ENCODE measurements at places on chromosomes 3 and 15.

DNA sequence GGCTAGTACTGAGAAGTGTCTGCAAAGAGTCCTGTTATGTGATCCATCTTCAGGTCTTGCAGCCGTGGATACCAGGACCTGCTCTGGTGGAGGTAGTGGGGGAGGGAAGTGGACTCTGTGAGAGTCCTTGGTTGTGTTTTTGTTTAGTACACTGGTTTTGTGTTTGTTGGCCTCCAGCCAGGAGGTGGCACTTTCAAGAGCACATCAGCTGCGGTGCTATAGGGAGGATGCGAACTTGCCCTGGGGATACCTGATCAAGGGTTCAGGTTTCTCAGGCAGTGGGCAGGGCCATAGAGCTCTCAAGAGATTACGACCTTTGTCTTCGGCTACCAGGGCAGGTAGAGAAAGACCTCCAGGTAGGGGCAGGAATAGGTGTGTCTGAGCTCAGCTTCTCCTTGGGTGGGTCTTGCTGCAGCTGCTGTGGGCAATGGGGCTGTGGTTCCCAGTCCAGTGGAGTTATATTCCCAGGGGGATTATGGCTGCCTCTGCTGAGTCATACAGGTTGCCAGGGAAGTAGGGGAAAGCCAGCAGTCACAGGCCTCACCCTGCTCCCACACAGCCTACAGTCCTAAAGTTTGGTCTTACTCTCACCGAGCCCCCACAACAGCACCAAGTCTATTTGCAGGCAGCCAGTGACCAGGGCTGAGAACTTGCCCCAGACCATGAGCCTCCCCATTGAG is 132.8 kb upstream of the NPHP3 start:
- no peak for DNase-seq

DNA sequence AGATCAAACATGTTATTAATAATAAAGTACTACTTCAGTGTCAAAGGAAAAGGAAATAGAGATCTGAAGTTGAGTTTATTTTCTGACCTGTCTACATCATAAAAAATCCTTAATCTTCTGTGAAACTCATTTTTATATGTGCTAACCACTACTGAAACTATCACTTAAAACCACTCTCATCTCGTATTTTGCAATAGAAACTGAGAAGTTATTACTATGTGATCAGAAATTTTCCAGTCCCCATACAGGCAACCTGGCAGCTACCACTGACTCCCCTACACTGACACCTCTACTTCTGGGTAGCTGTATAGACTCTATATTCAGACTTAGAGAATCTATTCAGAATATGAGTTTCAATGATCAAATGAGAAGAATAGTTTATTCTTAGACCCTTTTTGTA is 8.3 kb downstream of the HDGFL3 start:
- DNase-seq: no peak

DNA sequence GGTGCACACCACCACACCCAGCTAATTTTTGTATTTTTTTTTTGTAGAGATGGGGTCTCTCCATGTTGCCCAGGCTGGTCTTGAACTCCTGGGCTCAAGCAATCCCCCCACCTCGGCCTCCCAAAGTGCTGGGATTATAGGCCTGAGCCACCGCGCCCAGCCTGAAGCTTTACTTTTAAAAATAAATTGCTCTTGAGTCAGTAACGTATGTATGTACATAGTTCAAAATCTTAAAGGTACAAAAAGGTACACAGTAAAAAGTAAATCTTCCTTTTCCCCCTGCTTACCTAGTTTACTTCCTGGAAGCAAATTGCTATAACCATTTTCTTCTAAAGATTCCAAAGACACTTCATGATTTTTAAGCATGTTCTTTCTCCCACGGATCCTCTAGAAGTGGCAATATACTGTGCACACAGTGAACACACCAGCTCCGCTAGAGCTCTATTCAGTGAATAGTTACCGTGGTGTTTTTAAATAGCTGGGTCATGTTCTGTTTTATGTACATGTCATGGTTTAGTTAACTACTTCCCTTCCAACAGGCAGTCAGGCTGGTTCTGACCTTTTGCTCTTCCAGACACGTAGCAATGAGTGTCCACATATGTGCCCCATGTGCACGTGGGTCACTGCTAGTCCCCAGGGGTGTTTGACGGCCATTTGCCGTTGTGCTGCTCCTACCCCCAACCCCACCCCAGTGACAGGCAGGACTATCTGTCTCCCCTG is 82.1 kb downstream of the EEFSEC start:
- peak; percentile 85 for DNase-seq

- peak; percentile 33 for DNase-seq
Observed at GRCh38 chr15:40450047-40450446, 9.3 kb downstream of the BAHD1 start.

DNA sequence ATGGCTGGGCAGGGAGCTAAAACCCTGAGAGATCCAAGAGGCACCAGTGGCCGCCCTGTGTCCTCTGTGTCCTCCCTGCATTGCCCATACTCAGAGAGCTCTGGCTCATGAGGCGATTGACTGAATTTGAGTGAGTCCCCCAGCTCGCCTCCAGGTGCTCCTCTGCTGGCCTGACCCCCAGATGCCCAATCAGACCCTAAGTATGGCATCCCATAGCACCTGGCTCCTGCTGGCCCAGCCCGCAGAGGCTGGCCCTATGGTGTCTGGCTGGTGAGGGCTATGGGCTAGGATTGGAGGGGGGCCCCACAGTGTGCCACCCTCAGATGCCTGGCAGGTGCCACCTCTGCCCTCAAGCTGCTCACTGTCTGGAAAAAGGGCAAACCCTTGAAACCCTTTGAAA is 1.6 kb upstream of the TKT start:
- DNase-seq: no peak

DNA sequence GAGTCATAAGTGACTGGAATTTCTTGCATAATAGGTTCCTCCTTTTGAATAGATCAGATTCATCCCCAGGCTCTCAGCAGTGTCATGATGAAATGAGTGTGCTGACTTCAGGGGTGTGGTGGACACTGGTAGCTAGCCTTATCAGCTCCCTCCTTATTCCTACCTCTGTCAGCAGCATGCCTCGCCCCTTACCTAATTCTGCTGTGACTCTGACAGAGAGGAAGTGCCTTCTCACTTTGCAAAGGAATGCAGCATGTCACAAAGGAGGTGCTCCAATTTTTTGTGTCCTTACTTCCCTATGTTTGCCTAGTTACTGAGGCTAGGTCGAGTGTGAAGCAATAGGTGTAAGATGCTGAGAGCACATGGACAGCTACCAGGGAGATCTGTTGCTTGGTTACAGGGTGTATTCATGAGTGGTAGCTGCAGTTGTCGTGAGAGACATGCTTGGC is 90.6 kb downstream of the TNFAIP8L3 start:
- DNase-seq: no peak

GRCh38 chr3:154776549-154777225 is 303.4 kb upstream of the MME start:
- DNase-seq: no peak

GRCh38 chr3:13015286-13016082 is 57.7 kb downstream of the IQSEC1 start:
- no peak for DNase-seq

DNA sequence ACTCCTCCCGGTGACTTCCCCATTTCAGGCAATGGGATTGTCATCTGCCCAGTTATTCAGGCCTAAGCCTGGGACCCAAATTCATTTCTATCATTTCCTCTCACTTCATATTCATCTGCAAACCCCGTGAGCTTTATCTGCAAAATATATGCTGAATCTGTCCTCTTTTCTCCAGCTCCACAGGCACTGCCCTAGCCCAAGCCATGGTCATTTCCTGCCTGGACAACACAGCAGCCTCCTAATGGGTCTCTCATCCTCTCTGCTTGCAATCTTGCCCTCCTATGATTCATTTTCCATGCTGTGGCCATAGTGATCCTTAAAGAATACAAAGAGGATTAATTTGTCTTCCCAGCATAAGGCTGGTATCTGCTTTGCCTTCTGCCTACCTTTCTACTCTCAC is 6.1 kb downstream of the RBP2 start:
- no peak for DNase-seq

GRCh38 chr3:113223475-113224281 is 12.3 kb downstream of the BOC start:
- DNase-seq: no peak

DNA sequence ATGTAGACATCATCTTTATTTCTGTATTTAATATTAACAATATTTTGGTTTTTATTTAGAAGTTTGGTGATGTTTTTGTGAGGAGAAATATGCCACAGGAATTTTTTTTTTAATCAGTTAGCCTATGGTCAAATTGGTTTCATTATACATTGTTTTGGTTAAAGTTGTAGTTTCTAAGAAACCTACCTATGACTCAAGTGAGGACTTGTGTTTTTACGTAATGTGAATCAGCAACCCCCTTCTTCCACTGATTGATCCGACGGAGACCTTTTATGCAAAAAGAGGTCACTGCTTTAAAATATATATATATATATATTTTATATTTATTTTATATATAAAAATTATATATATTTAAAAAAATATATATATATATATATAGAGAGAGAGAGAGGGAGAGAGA is 698.1 kb downstream of the FHIT start:
- no peak for DNase-seq

- no peak for DNase-seq
Observed at GRCh38 chr3:12308517-12308916, 19.6 kb downstream of the PPARG start.

GRCh38 chr15:61997786-61998185 is 62.5 kb downstream of the VPS13C start:
- no peak for DNase-seq

DNA sequence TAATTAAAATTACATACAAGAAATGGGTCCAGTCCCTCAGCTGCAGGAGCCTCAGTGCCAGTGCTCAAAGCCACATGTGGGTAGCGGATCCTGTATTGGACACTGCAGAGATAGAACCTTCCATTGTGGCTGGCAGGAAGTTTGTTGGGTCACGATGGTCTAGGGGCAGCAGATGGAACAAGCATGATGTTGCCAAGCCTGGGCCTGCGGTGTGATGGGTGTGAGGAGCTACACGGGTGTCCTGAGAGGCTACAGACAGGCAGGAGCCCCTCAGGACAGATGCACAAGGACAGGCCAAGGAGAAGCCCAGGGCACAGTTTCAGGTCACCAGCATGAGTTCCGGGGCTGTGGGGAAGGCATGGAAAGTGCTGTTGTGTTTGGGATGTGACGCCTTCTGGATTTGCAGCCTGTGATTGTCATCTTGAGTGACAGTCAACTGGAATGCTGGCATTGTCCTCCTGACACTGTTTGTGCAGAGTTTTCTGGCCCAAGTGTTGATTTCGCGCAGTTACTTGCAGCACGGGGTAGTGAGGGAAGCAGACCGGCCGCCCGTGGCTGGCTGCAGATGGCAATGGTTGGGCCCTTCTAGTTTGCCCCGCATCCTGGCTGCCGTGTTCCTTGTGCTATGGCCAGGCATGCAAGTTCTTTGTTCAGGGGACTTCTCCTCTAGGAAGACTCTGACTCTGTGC is 177.1 kb downstream of the NSMCE3 start:
- no peak for DNase-seq
